ENCODE measurements at places on chromosomes 12 and 14. TPM values are rescaled to one million over a fixed set of nuclear protein-coding genes. Genes with fewer than 3 reads are reported as not detected.

The KLRC2 gene
- total RNA-seq, result not detected

The SLC25A47 gene
- not detected for total RNA-seq

The GPR65 gene
- 2.4 TPM for total RNA-seq

DNA sequence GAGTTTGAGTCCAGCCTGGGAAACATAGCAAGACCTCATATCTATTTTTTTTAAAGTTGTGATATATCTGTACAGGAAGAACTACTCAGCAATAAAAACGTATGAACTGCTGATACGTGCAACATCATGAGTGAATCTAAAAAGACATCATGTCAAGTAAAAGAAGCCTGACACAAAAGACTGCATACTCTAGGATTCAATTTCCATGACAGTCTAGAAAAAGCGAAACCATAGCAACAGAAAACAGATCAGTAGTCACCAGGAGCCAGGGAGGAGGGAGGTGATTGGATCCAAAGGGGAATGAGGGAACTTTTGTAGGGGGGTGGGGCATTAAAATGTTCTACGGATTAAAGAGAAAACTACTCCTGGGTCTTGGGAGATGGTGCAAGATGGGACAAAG, 8.7 kb upstream of the RGS6 start:
- DNase-seq, result no peak

GRCh38 chr14:95486875-95487668, 29.4 kb downstream of the SYNE3 start:
- no peak for DNase-seq

- DNase-seq, result no peak
These were observed 167.7 kb downstream of the CALM1 start for GRCh38 chr14:90564496-90564895.
